ENCODE measurements at places on chromosomes 12 and 14. TPM values are rescaled to one million over a fixed set of nuclear protein-coding genes. Genes with fewer than 3 reads are reported as not detected.

DNA sequence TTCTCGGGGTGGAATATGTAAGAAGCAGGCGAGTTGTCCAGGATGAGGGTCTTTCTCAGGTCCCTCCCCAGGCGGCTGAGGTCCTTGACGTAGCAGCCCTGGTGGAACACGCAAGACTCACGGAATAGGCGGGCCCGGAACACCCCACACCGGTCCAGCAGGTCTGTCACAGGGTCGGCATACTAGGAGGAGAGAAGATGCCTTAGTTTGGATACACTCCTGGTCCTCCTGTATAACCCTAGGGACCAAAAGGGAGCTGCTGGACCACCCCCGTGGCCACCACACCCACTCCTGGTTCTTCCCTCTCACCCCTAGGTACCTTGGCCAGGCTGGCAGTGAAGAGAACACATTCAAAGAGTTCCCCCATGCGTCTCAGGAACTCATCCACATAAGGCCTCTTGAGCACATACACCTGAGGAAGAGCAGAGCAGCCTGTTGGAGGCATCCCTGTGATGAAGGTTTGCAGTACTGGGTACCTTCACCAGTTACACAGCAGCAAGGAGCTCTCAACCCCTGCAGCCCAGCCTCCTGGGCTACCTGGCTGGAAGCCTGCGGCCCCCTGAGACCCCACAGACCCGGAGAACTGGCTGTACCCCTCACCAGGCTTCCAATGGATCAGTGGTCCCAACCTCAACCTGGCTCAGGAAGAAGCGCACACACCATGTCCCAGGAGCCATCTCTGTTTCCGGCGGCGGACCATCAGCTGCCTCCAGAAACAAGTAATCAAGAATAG, 5.5 kb upstream of the AVIL start:
- no peak for DNase-seq

DNA sequence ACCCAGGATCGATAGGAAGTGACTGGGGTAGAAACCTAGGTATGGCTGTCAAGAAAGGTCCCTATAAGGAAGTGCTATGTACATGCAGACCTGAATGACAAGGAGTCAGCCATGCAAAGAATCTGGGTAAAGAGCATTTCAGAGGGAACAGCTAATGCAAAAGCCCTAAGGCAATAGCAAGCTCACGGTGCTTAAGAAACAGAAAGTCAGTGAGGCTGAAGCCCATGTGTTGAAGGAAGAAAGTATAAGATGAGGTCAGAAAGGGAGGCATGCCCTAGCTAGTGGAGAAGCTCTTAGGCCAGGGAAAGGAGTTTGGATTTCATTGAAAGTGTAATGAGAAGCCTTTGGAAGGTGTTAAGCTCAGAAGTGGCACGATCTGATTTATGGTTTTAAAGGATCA, 6.0 kb upstream of the ADCY6 start:
- no peak for DNase-seq

GRCh38 chr14:90842726-90843125, 26.5 kb upstream of the TTC7B start:
- peak; percentile 67 for DNase-seq

DNA sequence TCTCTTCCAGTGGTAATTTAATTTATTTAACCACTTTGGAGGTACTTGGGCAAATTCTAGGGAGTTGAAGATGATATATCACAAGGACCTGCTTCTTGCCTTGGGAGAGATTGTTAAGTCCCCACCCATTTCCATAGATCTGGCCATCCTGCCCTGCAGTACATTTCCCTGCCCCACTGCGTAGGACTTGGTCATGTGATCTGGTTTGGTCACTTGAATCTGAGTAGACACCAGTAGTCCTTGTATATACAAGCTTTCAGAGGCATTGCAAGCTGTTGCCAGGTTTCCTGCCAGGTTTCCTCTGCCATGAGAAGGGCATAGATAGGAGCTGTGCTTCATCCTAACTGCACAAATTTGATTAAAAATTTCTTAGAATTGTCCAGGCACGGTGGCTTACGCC, 200.0 kb downstream of the ADAMTS20 start:
- no peak for DNase-seq

GRCh38 chr14:87990682-87991081, 2.3 kb downstream of the GALC start:
- DNase-seq, result no peak

DNA sequence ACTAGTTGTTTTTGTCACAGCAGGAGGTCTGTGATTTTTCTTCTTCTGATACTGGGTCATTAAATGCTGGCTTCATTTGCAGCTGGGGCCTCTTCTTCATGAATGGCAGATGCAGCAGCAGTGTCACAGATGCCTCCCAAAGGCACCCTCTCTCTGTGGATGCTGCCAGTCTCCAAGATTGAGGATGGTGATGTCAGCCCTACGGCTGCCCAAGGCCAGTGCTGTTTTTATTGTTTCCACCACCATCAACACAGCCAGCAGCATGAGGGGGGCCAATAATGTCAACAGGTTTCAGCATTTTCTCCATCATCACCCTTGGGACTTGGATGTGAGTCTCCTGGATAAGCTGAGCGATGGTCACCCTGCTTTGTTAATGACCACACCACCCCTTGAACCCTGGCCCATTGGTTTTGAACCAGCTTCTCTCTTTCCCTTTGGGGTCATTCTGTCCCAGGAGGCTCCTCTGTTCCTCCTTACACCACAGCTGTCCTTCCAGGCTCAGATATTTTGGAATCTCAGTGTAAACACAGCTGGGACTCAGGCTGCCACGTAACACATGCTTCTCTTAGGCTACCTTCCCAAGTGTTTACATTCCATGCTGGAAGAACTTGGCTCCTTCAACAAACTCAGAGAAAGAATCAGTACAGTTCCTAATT, 151.7 kb upstream of the DDHD1 start:
- DNase-seq, result no peak

GRCh38 chr12:57229046-57229633, 371 bp upstream of the SHMT2 start:
- DNase-seq, result no peak

DNA sequence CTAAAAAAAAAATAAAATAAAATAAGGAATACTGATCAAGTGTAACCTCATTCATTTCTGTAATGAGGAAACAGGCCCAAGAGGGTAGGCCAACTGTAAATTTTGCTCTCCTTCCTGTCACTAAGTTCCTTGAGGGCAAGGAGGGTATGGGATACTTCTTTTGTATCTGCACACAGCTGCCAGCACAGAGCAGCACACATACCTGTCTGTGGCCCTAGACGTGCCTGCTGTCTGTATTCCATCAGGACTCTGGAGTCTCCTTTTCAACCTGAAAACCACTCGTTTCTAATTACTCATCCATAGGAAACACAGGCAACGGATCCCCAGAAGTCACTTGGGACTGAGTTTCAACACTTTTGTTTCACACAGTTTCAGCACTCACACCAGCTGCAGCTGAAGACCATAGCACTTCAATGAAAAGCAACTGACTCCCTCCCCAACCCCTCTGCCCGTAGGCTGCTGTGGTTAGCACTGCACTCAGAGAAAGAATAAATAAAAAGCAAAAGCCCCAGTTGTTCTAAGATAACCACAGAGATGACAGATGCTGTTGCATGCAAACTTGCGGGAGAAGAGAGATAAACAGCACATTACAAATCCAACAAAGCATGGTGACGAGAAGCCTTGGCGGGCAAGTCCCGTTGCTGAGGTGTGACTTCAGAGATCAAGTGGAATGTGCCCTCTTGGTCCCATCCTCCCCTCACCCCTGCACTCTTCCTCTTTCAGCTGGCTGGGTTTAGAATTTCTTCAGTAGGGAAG, 24.9 kb downstream of the CRACR2A start:
- DNase-seq, result no peak

DNA sequence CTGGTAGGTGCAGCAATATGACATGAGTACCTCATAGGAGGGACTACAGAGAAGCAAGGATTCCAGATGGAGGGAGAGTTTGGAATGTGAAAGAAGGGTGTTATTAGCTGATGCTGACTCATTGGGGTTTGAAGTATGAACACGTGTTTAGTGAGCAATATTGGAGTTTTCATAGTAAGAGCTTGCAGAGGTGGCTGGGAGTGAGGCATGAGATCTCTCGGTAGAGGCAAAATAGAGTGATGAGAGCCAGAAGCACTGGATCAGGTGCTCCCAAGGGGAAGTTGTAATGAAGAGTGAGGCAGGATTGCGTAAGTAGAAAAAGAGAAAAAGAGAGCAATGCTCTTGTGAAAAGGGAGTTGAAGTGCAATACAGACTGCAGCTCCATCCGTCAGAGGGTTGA, 42.1 kb downstream of the MGST1 start:
- DNase-seq, result no peak

GRCh38 chr12:82366197-82366596, 7.9 kb downstream of the METTL25 start:
- DNase-seq, result no peak

- no peak for DNase-seq
These were observed 1092.3 kb downstream of the AACS start for GRCh38 chr12:126157575-126157966.

DNA sequence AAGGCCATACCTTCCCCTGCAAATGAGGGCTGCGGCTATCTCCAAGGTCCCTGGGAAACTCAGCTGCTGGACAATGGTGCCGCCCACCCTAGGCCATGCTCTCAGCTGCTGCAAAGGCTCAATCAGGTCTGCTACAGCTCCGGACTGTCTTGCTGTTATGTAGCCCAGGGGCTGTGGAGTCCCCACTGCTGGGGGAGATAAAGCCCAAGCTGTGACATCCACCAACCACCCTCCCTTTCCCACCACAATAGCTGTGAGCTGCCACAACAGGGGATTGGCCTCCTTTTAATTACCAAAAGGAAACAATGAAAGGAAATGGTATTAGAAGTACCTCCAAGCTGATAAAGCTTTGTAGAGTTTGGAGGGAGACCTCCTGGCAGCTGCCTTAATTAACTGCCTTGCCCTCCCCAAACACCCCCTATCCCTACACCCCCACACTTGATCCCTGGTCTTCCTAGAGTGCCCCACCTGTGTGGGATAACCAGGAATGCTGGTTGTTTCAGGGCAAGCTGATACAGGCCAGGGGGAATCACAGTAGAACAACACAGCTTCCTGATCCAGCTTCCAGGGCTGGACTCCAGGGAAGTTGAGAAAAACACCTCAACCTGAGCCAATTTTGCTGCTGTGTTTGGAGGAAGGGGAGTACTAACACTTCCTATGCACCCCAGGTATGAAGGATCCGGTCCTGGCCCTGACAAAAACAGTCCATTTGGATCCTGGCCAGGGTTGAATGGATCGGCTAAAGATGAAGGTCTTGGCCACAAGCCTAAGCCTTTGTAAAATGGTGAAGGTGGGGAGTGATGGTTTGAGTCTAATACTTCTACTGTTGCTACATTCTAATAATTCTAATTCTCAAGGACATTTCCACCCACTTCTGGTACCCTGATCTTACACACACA, at the start of gene VWF:
VWF (minus strand) TSS at position 260 of the 899 bp plus-strand sequence. CDS start 1,474 bp downstream, outside the sequence.
- DNase-seq, result no peak

DNA sequence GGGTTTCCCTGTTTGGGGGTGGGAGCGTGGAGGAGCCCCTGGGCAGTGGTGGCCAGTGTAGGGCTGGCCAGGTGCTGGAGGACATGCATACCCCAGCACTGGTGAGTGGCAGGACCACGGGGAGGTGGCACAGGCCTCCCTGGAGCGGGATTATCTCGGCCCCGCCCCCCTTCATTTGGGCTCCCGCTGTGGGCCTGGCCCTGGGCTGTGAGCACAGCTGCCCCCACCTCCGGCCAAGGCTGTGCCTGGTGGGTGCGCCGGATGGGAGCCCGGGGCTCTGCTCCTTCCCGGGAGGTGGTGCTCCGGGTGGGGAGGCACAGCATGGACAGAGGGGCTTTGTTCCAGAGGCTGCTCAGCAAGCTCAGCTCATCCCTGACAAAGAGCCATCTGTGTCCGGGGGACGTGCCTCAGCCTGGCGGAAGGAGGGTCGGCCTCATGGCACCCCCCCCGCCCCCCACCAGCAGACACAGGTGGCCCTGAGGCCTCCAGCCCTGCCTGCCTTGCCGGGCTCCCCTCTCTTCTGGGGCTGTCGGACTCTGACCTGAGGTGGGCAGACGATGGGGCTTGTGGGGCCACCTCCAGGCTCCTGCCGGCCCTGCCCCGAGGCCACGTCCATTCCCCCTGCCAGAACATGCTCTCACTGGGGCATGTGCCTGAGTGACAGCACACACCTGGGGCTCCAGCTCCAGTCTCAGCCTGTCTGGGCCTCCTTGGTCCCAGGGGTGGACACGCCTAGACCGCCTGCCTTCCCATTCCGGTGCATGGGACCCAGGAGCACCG, 8.4 kb downstream of the TEDC1 start:
- no peak for DNase-seq

DNA sequence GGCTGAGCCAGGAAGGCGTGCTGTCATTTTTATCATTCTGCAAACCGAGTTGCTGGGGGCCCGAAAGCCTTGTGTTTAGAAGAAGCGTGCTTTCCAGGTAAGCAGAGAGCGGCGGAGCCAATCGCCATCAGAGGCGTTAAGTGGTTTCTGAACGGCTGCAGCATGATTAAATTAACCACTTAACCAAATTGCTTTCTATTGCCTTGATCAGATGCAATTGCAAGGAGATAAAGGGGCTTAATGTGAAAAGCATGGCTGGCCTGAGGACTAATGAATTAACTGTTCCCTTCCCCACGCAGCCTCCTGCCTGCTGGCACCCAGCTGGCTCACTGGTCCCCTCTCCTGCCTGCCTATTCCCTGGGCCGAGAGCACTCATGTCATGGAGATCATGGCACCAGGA, 36.6 kb upstream of the CHGA start:
- DNase-seq, result no peak

GRCh38 chr14:44436458-44436857, 70.6 kb downstream of the FSCB start:
- no peak for DNase-seq

DNA sequence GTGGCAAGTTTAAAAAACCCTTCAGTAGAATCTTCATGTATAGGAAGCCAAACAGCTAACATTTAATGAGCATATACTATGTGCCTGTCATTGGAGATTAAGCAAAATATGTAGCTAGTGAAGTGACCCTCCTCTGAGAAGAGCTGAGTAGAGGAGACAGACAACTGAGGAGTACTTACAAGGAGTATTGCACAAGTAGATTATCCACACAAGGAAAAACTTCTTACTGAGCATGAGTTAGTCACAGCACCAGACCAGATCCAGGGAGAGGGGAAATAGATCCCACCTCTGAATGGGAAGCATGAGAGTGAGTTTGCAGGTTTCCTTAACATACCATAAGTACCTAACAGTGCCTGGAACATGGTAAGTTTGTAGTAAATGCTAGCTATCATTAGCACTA, 33.0 kb downstream of the FRMD6 start:
- DNase-seq, result no peak

The FIGNL2 gene
- total RNA-seq, result 1.5 TPM

The NXPH4 gene
- not detected for total RNA-seq

The SAV1 gene
- 42.8 TPM for total RNA-seq

The KRT78 gene
- total RNA-seq, result not detected

Data from upper lobe of right lung (tissue), 1 donor.